ENCODE measurements at places on chromosomes 6 and 20. TPM values are rescaled to one million over a fixed set of nuclear protein-coding genes. Genes with fewer than 3 reads are reported as not detected.

- DNase-seq: no peak
These were observed 41.4 kb upstream of the ANGPT4 start for GRCh38 chr20:957544-957943.

DNA sequence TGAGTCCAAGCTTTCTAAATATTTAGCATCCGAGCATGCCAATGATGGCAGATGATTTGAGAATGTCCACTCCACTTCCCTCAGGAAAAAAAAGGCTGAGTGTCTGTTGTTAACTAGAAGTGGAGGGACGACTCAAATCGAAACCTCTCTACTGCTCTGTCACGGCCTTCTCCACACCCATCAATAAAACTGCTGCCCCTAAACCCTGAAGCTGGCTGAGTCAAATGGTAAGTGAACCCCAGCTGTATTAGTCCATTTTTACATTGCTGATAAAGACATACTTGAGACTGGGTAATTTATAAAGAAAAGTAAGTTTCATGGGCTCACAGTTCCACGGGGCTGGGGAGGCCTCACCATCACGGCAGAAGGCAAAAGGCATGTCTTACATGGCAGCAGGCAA is 707.0 kb downstream of the QKI start:
- DNase-seq: no peak

TRIM15 gene
- total RNA-seq: not detected

HAO1 gene
- total RNA-seq: not detected

GRCh38 chr20:10951216-10951615 is 277.4 kb upstream of the JAG1 start:
- no peak for DNase-seq

DNA sequence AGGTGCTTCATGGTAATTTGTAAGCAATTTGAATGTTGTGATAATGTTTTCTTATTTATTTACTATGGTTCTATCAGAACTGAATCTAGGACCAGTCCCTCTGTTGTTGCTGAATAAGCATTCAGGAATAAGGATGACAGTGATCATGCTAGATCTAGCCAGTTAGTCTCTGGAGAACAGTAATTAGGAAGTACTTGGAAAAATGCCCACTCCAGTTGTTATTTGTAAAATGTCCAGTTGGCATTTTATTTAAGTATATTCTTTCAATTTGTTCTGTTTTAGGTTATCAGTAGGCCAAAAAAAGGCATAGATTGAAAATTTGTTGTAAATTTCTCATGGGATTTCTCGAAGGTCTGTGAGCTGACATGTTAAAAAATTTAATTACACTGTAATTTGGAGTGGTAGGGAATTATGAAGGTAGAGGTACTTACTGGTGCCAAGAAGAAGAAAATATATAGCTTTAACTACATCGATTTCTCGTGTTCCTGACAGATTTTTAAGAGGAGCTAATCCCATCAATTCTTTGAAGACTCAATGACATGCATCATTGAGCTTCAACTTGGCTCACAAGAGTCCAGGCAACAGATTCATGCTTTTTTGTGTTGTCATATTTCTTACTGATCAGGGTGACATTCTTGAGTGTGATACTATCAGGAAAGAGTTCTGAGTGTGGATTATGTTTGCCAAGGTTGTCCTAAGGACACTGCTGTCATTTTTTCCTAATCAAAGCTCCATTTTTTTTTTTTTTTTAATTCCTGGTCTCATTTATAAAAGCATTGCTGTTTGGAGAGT is 177.3 kb downstream of the CARMIL1 start:
- no peak for DNase-seq

- no peak for DNase-seq
These were observed 88.6 kb upstream of the ARID1B start for GRCh38 chr6:156688620-156688971.

DNA sequence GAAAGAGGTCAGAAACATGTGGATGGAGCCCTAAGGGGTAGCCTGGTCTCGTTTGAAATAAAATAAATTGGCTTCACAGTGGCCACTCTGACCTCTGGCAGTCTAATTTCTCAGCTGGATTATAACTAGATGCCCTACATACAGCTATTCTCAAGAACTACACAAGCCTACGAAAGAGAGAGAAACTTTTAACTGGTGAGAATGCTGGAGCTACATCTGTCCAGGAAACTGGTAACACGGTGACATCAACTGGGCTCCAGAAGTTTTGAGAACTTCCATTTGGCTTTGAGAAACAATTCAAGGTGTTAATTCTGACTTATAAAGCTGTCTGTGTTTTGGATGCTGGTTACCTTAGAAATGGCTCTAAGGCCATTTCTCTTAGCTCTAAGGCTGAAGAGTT is 187.3 kb upstream of the TENT5A start:
- DNase-seq: no peak

GRCh38 chr20:19867074-19867473 is 109.0 kb downstream of the RIN2 start:
- DNase-seq: no peak

GRCh38 chr6:48505621-48506020 is 394.6 kb upstream of the PTCHD4 start:
- DNase-seq: no peak

DNA sequence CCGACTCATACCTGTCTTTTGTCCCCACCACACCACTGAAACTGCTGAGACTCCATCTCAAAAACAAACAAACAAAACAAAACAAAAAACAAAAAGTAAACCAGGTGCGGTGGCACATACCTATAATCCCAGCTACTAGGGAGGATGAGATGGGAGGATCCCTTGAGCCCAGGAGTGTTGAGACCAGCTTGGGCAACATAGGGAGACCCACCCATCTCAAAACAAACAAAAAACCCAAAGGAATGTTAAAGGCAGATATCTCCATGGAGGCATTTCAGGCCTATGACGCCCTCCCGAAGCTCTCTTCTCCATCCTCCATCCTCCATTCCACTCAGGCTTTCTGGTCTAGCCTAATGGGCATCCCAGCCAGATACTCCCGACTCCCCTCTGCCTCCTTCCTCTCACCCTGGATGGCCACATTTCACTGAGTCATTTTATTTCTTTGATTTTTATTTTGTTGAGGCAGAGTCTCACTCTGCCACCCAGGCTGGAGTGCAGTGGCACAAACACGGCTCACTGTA is 3.2 kb upstream of the SLC4A11 start:
- no peak for DNase-seq

EIF2S2 gene
- 30.7 TPM for total RNA-seq

DNA sequence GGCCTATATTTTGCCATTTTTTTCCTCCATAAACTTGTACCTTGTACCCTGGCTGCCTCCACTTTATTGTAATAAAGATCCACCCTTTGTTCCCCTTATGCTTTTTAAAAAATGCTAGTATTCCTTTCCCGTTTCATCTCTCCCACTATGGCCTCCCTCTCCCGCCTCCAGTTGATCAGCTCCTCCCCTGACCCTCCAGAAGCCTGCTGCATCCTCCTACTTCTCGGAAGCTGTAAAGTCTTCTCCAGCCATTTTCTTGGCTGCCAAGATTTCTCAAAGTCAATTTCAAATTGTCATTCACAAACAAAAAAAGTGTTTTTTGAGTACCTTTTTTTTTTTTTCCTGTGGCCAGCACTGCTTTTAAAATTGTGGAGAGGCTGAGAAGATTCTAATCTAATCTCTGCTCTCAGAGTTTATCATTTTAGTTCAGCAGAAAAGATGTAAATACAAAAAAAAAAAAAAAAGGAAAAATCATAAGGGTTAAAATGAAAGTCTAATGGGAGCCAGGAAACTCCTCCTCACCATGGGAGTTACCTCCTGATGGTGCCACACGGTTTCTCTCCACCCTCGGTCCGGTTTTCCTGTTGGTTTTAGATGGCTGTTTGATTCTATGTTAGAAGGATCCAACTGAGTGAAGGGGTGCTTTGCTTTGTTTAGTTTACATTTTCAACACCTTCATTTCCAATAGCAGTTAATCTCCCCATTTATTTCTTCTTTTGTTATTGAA is 103.0 kb upstream of the KCNK16 start:
- DNase-seq: no peak

DNA sequence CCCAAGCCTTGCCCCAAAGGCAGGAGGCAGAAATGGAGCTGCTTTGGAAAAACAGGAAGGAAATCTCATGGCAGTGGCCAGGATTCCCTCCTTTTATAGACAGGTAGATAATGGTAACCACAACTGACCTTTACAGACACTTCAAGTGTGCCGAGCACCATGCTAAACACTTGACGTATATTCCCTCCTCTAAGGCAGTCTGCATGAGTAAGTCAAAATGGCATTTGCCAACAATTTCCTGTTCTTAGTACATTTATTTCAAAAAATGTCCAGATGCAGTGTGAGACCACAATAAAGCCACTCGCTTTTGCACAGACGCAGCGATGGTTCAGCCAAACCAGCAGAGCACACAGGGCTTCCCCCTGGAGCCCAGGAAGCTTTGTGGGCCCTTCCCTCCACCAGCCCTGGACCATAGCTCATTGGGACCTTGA is 16.5 kb upstream of the GPR6 start:
- DNase-seq: no peak

GRCh38 chr6:3320238-3320811 is 61.6 kb downstream of the PSMG4 start:
- no peak for DNase-seq

KIF25 gene
- 3.0 TPM for total RNA-seq

ENPP5 gene
- 56.1 TPM for total RNA-seq

DNA sequence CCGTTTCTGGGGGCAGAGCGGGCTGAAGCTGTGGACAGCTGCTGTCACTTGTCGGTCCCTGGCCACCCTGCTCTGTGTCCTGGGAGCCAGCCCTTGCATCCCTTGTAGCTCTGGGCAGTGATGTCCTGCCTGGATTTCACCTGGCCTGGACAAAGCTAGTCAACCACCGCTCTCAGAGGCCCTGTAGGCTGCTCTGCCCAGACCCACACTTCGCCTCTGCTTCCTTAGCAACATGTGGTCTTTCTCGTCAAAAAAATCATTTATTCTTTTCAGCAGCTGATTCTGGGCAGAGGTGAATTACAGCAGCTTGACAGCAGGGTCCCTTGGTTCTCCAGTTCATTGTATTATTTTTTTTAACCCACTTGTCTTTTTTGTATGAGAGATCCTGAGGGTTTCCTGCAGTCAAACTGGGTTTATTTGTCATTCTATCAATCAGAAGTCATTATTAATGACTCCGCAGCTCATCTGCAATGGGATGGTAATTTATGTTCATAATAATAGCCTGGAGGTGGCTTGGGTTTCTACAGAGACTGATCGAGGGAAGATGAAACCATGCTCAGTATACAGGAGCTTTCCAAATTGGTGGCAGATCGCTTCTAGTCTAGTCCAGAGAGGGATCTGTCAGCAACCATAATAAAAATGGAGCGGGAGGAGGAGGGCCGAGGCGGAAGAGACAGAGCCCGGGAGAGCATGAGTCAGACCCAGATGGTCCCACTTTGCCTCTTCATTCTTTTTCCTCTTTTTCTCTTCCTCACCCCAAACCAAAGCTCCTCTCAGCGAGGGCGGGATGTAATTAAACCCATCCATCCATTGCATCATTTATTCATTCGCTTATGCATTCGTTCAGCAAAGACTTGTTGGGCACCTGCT is 22.4 kb downstream of the EDN3 start:
- DNase-seq: no peak

SLC17A3 gene
- not detected for total RNA-seq

DNA sequence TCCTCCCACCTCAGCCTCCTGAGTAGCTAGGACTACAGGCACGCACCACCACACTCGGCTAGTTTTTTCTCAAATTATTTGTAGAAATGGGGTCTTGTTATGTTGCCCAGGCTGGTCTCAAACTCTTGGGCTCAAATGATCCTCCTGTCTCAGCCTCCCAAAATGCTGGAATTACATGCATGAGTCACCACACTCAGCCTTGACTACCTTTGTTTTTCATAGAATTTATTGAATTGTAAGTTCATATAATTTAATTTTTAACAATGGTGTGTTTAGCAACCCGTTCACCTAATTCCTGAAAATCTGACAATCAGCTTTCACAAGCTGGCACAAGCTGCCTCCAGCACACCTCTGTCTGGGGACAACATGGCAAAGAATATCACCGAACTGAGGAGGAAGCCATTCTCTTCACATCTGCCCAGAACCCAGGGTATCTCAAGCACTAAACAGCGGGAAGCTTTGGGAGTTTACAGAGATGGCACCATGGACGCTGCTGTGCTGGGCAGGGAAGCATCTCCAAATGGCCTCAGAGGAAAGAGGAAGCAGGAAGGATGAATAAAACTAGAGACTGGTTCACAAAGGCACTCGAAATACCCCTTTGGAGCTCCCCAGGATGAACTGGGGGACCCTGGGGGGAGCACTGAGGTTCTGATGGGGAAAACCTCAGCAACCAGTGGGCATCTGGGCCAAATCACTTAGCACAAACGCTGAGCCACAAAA is 2.9 kb downstream of the RIPOR3 start:
- no peak for DNase-seq

DNA sequence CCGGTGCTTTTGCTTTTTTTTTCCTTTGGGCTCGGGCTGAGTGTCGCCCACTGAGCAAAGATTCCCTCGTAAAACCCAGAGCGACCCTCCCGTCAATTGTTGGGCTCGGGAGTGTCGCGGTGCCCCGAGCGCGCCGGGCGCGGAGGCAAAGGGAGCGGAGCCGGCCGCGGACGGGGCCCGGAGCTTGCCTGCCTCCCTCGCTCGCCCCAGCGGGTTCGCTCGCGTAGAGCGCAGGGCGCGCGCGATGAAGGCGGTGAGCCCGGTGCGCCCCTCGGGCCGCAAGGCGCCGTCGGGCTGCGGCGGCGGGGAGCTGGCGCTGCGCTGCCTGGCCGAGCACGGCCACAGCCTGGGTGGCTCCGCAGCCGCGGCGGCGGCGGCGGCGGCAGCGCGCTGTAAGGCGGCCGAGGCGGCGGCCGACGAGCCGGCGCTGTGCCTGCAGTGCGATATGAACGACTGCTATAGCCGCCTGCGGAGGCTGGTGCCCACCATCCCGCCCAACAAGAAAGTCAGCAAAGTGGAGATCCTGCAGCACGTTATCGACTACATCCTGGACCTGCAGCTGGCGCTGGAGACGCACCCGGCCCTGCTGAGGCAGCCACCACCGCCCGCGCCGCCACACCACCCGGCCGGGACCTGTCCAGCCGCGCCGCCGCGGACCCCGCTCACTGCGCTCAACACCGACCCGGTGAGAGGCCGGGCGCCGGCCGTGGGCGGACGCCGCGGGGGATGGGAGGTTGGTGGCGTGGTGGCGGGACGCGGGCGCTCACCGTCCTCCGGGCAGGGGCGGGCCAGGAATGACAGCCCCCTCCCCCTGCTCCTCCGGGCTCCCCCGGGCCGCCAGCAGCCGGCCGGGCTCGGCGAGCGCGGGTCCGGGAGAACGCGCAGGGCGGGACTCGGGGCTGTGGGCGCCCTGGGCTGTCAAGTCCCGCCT is 606 bp downstream of the ID4 start:
- DNase-seq: peak; percentile 14

- no peak for DNase-seq
These were observed 523.7 kb downstream of the TFAP2B start for GRCh38 chr6:51342393-51342792.
